GM23338 (cell line): ENCODE measurements at places on chromosomes 12 and 14.
A peak's percentile ranks its signal among the peaks of the same experiment; 100 is the strongest.

DNA sequence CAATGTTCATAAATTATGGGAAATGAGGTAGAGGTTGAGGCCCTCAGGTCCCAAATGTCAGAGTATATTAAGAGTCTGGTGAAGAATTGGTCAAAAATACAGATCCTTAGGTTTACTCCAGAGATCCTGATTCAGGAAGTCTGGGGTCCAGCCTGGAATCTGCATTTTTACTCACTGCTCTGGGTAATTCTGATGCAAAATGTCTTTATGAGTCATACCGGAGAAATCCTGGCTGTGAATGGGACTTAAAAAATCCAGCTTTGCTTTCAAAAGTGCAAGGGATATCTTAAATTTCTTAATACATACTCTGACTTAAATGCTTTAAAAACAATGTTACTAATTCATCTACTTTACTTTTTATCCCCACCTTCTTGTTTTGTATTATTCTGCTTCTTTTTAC lies 74.5 kb downstream of the FERMT2 start:
- H3K36me3 ChIP-seq, result 0 out of 2 replicates have a peak, but pooled peaks cover 9% of the 10 kb centered on the region
- H3K4me3 ChIP-seq, result no peak overlapping the region
- H3K27ac ChIP-seq, result peak overlapping the region; percentile 72
- no peaks in the 10 kb centered on the region for H3K27me3 ChIP-seq
- peaks cover 63% of the 10 kb centered on the region for H3K4me1 ChIP-seq

- H3K27me3 ChIP-seq, result no peaks in the 10 kb centered on the region
- peaks cover 12% of the 10 kb centered on the region for H3K4me1 ChIP-seq
- H3K4me3 ChIP-seq, result no peak overlapping the region
- H3K36me3 ChIP-seq, result no peaks in the 10 kb centered on the region
- DNase-seq, result no peak
Measured at GRCh38 chr14:75299059-75299458, 20.4 kb downstream of the FOS start.

DNA sequence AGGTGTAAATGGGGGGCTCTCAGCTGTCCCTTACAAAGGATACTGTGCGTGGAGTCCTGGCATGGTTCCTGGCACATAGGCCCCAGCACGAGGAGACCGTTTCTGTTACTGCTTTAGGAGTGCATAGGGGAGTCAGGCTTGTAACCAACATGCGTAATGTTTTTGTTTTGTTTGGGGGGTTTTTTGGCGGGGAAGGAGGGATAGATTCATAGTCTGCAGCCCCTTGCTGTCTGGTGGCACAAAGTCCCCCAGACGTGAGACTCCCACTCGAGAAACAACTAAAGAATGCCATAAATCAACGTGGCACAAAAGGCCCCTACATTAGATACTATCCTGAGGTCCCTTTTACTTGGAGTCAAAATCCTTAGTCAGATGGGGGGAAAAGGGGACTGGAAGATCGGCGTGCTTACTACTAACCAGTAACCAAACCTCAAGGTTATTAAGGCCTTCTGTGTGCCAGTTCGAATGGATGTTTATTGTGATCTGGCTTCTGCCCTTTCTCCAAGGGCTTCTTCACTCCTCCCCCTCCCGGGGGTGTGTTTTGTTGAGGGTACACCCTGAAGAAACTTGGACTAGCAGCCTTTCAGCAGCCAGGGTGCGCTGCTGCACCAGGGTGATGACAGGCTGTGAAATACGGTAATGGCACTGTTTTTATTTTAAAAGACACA lies 874 bp downstream of the ISCU start:
- H3K4me1 ChIP-seq, result no peaks in the 10 kb centered on the region; the same call in 1 of the 2 replicates
- H3K4me3 ChIP-seq, result peak overlapping the region; percentile 95
- H3K36me3 ChIP-seq, result peaks cover 41% of the 10 kb centered on the region

DNA sequence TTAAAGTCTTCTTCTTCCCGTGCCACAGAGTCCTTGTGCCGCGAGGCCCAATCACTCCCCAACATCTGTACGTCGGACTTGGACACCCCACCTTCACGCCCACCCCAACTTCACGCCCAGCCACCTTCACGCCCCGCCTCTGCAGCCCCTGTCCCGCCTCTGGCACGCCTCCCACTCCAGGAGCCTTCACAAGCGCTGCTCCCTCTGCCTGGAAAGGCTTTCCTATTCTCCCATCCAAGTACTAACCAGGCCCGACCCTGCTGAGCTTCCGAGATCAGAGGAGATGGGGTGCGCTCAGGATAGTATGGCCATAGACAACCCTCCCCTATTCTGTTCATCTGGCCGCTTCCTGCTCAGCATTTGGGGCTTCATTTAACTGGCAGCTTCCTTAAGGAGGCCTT lies 17.3 kb upstream of the EIF5 start:
- no peak overlapping the region for H3K4me3 ChIP-seq
- H3K36me3 ChIP-seq, result no peaks in the 10 kb centered on the region
- DNase-seq, result peak; percentile 50
- no peaks in the 10 kb centered on the region for H3K27me3 ChIP-seq
- peaks cover 26% of the 10 kb centered on the region for H3K4me1 ChIP-seq
- H3K27ac ChIP-seq, result no peak overlapping the region

DNA sequence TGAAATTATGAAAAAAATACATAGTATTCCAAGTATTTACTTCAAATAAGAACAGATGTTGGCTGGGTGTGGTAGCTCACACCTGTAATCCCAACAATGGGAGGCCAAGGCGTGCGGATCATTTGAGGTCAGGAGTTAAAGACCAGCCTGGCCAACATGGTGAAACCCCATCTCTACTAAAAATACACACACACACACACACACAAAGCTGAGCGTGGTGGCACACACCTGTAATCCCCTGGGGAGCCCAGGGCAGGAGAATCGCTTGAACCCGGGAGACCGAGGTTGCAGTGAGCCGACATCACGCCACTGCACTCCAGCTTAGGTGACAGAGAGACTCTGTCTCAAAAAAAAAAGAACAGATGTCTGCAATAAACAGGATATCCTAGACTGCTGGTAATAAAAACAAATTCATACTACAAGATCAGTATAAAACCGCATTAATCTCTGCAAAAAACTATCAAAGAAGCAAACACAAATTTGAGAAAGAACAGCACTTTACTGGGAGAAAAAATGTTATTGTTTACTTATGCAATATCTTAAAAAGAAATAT lies 23.8 kb downstream of the EEA1 start:
- no peak for DNase-seq
- H3K27ac ChIP-seq, result no peak overlapping the region
- no peaks in the 10 kb centered on the region; the same call in 1 of the 2 replicates for H3K36me3 ChIP-seq
- H3K4me1 ChIP-seq, result peaks cover 8% of the 10 kb centered on the region; the same call in 1 of the 2 replicates

GRCh38 chr14:61406675-61407074 lies 85.3 kb downstream of the PRKCH start:
- H3K27ac ChIP-seq, result no peak overlapping the region
- no peak for DNase-seq
- H3K36me3 ChIP-seq, result no peaks in the 10 kb centered on the region
- no peaks in the 10 kb centered on the region for H3K27me3 ChIP-seq
- H3K4me1 ChIP-seq, result peaks cover 11% of the 10 kb centered on the region; the same call in 1 of the 2 replicates

- H3K36me3 ChIP-seq, result no peaks in the 10 kb centered on the region; the same call in 1 of the 2 replicates
- no peaks in the 10 kb centered on the region for H3K27me3 ChIP-seq
- no peak overlapping the region for H3K4me3 ChIP-seq
Measured at GRCh38 chr12:19205120-19205519, 75.6 kb downstream of the PLEKHA5 start.

GRCh38 chr12:75944097-75944904 lies 87.3 kb downstream of the PHLDA1 start:
- H3K4me1 ChIP-seq, result peaks cover 23% of the 10 kb centered on the region
- peak; percentile 71 for DNase-seq
- no peaks in the 10 kb centered on the region for H3K36me3 ChIP-seq
- H3K27ac ChIP-seq, result peak overlapping the region; percentile 89

DNA sequence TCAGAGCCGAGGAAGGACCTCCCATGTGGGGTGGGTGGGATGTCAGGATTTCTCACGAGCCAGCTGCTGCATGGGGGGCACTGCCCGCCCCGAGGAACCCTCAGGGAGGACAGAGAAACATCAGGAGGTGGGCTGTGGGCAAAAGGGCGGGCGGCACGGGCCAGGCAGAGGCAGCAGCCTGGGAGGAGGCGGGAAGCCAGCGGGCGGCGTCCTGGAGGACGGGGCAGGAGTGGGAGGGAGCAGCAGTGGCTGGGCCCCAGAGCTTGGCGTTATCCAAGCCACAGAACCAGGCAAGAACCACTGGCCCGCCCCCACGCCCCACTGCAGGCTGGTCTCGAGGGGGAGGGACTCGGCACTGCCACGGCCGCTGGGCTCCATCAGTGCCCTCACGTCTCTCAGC lies 2.4 kb downstream of the C14orf180 start:
- no peak overlapping the region for H3K4me3 ChIP-seq
- no peaks in the 10 kb centered on the region for H3K27me3 ChIP-seq
- no peaks in the 10 kb centered on the region for H3K36me3 ChIP-seq
- DNase-seq, result no peak
- no peaks in the 10 kb centered on the region for H3K4me1 ChIP-seq
- no peak overlapping the region for H3K27ac ChIP-seq

GRCh38 chr14:73753124-73753886 lies 39.1 kb upstream of the PNMA1 start:
- no peak overlapping the region for H3K4me3 ChIP-seq
- no peaks in the 10 kb centered on the region for H3K36me3 ChIP-seq
- H3K27me3 ChIP-seq, result peaks cover 5% of the 10 kb centered on the region; the same call in 1 of the 2 replicates
- no peak for DNase-seq

GRCh38 chr12:18824287-18824686 lies 86.4 kb downstream of the CAPZA3 start:
- no peaks in the 10 kb centered on the region for H3K27me3 ChIP-seq
- no peak overlapping the region for H3K27ac ChIP-seq
- peaks cover 1% of the 10 kb centered on the region; the same call in 1 of the 2 replicates for H3K36me3 ChIP-seq
- H3K4me1 ChIP-seq, result no peaks in the 10 kb centered on the region
- H3K4me3 ChIP-seq, result no peak overlapping the region

DNA sequence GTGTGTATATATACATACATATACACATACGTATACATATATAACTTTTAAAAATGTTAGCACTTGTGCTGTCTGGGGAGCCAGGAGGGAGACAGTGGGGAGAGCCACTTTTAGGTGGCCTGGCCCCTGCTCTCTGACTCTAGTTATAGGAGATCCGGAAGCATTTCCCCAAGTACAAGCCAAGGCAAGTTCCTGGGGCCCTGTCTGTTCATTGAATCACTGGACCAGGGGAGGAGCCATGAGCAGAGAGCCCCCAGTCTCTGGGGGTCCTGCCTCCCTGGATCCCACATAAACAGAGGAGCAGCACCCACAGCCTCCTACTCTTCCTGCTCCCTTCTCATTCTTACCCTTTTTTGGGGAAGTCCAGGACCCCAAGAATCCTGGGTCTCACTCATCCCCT lies 45.4 kb upstream of the TMED10 start:
- peaks cover 31% of the 10 kb centered on the region for H3K4me1 ChIP-seq

- H3K36me3 ChIP-seq, result no peaks in the 10 kb centered on the region
- no peak for DNase-seq
- H3K4me3 ChIP-seq, result no peak overlapping the region
Measured at GRCh38 chr12:130459916-130460315, 122.2 kb downstream of the PIWIL1 start.

GRCh38 chr12:22653075-22653474 lies 28.1 kb downstream of the ETNK1 start:
- peaks cover 26% of the 10 kb centered on the region for H3K4me1 ChIP-seq
- H3K4me3 ChIP-seq, result no peak overlapping the region
- H3K27me3 ChIP-seq, result no peaks in the 10 kb centered on the region

DNA sequence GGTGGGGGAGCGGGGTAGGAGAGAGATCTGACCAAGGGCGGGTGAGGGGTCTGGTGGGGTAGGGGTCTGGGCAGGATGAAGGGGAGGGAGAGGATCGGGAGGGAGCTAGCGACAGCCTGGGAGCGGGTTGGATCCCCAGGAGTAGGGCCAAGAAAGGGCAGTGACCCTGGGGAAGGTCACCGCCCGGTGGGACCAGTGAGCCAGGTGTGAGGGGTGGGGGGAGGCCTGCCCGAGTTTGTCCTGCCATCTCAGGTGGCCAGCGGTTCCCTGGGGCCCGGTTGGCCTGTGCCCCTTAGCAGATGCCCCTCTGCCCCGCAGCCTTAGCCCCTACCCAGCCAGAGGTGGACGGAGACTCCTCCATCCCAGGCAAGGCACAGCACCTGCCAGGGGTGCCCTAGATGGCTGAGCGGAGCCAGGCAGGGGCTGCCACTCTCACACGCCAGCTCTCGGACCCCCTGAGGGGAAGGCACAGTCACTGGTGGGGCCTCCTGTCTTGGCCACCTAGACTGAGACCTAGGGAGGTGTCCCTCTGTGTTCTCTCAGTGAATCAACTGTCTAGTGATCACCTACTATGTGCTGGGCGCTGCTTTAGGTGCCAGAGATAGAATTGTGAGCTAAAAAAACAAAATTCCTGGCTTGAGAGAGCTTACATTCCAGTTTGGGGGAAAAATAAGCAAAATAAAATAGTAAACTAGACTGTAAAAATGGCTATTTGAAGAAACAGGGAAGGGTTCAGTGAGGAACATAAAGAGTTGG lies 629 bp upstream of the TTC7B start:
- H3K4me1 ChIP-seq, result peaks cover 13% of the 10 kb centered on the region
- peak overlapping the region; percentile 53 for H3K4me3 ChIP-seq
- no peak overlapping the region for H3K27ac ChIP-seq
- peaks cover 14% of the 10 kb centered on the region for H3K27me3 ChIP-seq
- H3K36me3 ChIP-seq, result no peaks in the 10 kb centered on the region

GRCh38 chr14:33490555-33490954 lies 460.3 kb downstream of the EGLN3 start:
- DNase-seq, result no peak
- H3K36me3 ChIP-seq, result no peaks in the 10 kb centered on the region
- no peaks in the 10 kb centered on the region for H3K27me3 ChIP-seq
- 0 out of 2 replicates have a peak, but pooled peaks cover 15% of the 10 kb centered on the region for H3K4me1 ChIP-seq
- H3K27ac ChIP-seq, result no peak overlapping the region

GRCh38 chr12:106861984-106862916 lies 87.8 kb downstream of the RIC8B start:
- no peak overlapping the region for H3K4me3 ChIP-seq
- no peaks in the 10 kb centered on the region for H3K27me3 ChIP-seq
- no peaks in the 10 kb centered on the region for H3K36me3 ChIP-seq
- DNase-seq, result no peak
- H3K4me1 ChIP-seq, result peaks cover 31% of the 10 kb centered on the region
- no peak overlapping the region for H3K27ac ChIP-seq

GRCh38 chr12:87233671-87234070 lies 795.5 kb downstream of the C12orf50 start:
- no peaks in the 10 kb centered on the region for H3K27me3 ChIP-seq
- no peaks in the 10 kb centered on the region for H3K4me1 ChIP-seq
- no peak overlapping the region for H3K4me3 ChIP-seq
- H3K36me3 ChIP-seq, result no peaks in the 10 kb centered on the region
- DNase-seq, result no peak
- no peak overlapping the region for H3K27ac ChIP-seq

GRCh38 chr12:112013601-112014402 lies 576 bp downstream of the ERP29 start:
- peak overlapping the region; percentile 100 for H3K4me3 ChIP-seq
- no peaks in the 10 kb centered on the region for H3K27me3 ChIP-seq
- peak overlapping the region; percentile 87 for H3K27ac ChIP-seq
- H3K36me3 ChIP-seq, result peaks cover 19% of the 10 kb centered on the region

GRCh38 chr14:64812412-64812811 lies 67.3 kb downstream of the SPTB start:
- no peaks in the 10 kb centered on the region for H3K36me3 ChIP-seq
- no peaks in the 10 kb centered on the region for H3K4me1 ChIP-seq
- peak overlapping the region; percentile 25; the same call in 1 of the 2 replicates for H3K4me3 ChIP-seq
- H3K27me3 ChIP-seq, result no peaks in the 10 kb centered on the region
- peak; percentile 90 for DNase-seq
- no peak overlapping the region for H3K27ac ChIP-seq
